ENCODE measurements at places on chromosomes 1 and 21. TPM values are rescaled to one million over a fixed set of nuclear protein-coding genes. Genes with fewer than 3 reads are reported as not detected.

CAMK2N1 gene
- 1.5 TPM for total RNA-seq

GRCh38 chr1:119920104-119920968 is 24.0 kb upstream of the ADAM30 start:
- no peak for DNase-seq

GRCh38 chr1:77398152-77398551 is 116.3 kb downstream of the AK5 start:
- no peak for DNase-seq

NCAM2 gene
- not detected for total RNA-seq

DNA sequence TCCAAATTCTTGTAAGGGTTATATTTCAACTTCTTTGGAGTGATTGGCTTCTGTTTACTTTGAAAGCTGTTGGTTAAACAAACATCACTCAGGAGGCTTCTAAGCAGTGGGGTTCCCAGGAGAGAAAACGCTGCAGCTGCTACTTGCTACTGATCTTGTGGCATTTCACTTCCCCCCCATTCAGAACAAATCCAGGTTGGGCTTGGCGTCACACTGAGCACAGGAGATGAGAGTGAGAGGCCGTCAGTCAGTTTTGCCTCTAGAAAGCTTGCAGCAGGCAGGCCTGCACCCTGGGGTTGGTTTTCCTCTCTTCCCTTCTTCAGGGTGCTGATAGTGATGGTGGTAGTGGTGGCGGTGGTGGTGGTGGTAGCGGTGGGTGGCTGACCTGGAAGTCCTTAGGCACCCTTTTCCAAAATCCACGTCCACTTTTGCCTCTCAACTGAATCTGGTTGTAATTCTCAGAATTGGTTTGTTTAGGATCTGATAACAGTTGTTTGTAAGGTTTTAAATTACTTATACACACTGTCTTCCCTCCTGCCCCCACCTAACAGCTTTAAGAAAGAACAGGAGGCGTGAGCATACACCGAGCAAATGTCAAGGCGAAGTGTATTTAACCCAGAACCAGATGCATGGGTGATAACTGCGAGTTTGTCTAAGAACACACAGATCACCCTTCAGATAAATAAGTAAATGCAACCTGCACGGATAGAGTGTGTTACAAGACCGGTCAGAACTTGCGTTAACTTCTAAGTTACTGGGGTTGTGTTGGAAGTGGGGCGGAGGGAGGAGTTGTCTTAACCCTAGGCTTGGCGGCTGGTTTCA is 3.2 kb upstream of the PROX1 start:
- no peak for DNase-seq

- no peak for DNase-seq
Measured at GRCh38 chr1:168686666-168687065, 42.3 kb downstream of the DPT start.

TCHHL1 gene
- total RNA-seq = not detected
